ENCODE measurements at places on chromosomes 13 and 19.

DNA sequence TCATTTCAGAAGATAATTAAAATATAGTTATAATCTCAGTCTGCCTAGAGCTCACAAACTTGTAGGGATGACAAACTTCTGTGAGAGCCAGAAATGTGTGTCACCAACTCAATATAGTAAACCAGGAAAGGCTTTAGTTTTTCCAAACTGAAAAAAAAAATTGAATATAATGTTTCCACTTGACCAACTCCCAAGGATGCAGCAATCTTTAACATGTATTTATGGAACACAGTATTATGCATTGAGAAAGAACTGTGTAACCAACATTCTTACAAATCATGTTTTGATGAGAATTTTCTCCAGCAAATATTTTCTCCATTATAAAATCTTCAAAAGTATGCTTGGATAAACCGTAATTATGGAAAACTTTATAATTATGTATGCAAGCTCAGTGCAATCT, 50.1 kb upstream of the KLF12 start:
- DNase-seq: no peak

DNA sequence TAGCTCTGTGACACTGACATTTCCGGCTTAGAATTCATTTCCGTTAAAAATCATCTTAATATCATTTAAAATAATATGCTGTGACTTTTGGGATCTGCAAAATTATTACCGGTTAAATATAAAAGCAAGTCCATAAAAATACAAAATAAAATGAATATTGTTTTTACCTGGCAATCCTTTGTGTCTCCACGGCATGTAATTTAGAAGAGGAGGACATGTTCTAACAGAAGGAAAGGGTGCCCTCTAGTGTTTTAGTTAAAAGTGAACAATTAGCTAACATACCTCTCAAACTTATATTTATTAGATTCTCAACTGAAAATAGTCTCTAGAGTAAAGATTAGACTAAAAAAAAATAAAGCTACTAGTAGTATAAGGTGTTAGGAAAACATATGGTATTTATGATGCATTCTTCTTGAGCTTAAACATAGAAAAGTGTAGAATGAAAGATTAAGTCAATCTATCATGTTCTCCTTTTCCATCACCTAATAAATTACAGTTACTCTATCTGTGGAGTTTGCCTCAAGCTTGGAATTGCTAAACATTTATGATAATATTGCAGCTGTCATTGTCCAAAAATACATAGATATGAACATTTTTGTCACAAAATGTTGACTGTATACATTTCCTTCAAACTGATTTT, 676.7 kb upstream of the SPRY2 start:
- no peak for DNase-seq

- no peak for DNase-seq
These were observed 14.3 kb upstream of the HSPH1 start for GRCh38 chr13:31175847-31176532.

- DNase-seq: no peak
These were observed 30.9 kb downstream of the FAM216B start for GRCh38 chr13:42812316-42812715.

DNA sequence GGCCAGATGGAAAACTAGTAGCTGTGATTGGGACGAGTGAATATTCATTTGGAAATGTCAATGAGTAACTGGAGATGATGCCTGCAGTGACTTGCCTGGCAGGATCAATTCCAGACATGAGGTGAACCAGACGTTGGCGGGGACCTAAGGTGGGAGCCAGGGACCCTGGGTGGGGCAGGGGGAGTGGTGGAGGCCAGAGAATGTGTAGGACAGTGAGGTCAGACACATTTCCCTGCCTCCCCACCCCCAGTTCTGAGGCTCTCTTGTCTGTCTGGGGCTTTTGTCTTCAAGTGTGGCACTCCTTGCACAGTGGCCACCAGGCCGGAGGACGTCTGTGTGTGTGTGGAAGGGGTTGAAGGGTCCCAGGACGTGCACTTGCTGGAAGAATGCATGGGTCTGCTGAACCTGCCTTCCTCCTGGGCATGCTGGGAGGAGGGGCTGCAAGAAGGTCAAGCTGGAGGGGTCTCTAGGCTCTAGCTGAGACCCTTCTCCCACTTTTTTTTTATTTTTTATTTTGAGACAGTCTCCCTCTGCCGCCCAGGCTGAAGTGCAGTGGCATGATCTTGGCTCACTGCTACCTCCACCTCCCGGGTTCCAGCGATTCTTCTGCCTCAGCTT, 51.6 kb downstream of the CHST8 start:
- no peak for DNase-seq

- no peak for DNase-seq
These were observed 841 bp upstream of the ZNF223 start for GRCh38 chr19:44050740-44051649.

DNA sequence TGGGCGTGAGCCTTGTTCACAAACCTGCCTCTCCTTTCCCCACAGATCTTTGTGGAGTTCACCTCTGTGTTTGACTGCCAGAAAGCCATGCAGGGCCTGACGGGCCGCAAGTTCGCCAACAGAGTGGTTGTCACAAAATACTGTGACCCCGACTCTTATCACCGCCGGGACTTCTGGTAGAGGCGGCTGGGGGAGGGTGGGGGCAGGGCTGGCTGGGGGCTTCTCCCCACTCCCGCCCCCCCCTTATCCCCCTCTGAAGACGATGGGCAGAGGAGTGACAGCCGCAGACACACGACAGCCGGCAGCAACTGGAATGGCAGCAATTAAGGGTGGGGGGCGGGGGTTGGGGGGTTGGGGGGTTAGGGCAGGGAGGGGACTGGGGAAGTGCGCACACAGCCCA, 1.1 kb upstream of the EPN1 start:
- DNase-seq: no peak

- no peak for DNase-seq
These were observed 33.5 kb downstream of the FBN3 start for GRCh38 chr19:8115805-8116396.

DNA sequence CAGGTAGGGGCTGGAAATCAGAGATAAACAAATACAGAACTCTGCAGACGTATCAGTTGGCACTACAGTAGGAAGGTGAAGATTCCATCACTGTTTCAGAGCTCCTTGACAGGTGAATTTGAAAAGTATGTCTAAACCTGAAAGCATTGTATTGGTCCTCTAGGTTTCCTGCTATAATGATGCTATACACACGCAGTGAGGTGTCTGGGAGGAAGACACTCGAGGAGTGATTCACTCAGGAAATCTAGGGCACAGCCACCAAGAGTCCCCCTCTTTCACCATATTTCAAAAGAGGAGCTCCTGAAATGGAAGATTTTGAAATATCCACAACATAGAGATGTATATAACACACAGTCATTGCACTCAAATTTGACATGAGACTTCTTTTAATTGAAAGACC, 331.0 kb upstream of the DACH1 start:
- DNase-seq: no peak

DNA sequence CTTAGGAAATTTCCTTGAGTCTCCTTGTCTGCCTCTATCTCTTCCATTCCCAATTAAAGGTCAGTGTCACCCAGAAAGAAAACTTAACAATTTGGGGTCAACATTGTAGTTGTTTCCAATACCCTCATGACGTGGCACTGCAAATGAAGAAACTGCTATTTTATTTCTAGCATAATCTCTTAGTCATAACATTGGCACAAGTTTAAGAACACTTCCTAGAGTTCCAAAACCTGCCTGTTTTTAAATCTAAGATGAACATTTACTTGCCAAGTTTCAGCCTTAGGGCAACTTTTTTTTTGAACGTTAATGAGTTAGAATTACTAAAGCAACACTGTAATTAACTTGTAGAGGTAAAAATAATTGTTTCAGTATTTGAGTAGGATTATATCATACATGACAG, 108.0 kb downstream of the LMO7 start:
- DNase-seq: no peak

DNA sequence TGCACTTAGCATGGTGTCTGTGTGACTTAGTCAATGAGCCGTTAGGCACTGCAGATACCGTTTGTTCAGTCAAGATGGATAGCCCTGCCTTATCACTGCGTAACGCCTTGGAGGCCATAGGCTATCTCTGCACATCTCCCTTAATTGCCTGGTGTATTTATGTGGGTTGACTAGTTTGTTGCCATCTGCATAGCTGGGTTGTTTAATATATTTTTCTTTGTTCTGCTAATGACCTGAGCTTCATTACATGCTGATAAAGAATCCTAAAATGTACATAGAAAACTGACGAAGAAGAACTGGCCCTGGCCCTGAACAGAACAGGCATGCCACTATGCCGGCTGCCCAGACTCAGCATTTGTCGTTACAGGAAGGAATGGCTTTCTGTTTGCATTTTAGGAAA, 297.8 kb downstream of the SHISA2 start:
- no peak for DNase-seq

DNA sequence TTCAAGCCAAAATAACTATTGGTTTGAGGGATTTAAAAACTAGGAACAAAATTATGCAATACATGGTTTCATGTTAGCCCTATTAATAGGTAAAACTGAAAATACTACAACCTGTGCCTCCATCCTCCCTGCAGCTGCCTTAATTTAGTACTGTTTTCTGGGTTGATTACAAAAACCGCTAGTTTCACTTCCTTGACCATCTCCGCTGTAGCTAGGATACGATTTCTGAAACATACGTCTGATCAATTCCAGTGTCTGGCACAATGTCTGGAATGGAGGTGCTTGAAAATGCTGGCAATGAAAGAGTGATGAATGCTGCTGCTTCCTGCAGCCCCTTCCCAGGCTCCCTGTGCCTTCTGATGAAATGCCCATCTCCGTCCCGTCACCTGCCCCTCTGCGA, 273.5 kb downstream of the SHISA2 start:
- DNase-seq: no peak

DNA sequence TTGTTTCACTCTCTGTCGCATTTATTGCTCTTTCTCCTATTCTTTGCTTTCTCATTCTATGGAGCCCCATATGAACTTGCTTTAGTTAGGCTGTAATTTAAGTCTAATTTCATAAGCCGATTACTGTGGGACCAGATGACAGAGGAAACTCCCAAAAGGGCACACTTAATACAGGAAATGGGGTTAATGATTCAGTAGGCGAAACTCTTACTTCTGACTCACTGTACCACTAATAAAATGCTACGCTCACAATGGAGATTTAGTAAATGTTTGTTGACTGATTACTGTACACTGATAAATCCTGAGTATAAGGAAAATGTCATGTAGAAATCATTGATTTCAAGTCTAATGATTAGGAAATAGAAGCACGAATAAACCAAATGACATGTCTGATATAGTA, 276.4 kb downstream of the KLF5 start:
- DNase-seq: no peak

DNA sequence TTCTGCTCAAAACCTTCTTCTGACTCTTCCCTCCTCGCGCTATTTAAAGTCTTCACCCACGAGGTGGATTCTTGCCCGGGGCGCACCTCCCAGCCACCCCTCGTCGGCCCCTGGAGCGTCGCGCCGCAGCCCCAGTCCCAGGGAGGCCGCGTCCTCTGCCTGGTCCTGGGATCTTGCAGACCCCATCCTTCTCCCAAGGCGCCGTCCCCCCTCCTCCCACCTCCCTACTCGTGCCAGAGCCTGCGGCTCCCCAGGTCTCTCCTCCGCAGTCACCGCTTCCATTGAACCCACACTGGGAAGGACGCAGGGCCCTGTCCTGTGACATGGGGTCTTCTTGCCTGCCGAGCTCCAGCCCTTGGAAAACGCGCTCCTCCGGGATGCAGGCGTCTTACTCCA, 486 bp downstream of the ZNF808 start:
- DNase-seq: no peak

DNA sequence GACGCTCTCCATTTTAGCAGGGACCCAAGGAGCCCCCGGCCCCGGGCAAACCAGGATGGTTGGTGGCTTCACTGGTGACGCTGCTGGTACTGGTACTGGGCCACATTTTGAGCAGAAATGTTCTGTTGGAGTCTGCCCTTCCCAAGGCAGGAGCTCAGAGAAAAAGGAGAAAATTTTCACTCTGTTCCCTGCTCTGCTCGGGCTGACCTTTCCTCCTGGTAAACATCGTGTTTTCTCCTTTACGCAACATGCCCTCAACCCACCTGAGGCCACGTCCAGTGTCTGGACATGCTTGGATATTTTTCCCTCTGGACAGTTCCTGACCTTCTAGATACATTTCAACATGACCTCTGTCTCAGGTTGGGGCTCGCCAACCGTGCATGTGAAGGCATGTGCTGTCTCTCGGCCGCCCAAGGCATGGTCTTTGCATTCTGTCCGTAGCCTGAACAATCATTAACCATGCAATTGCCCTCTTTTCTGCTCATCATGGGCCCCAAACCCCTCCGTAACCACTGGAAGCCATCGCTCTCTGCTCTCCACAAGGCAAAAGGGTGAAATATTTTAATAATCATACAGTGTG, 115.2 kb upstream of the PEG3 start:
- no peak for DNase-seq

DNA sequence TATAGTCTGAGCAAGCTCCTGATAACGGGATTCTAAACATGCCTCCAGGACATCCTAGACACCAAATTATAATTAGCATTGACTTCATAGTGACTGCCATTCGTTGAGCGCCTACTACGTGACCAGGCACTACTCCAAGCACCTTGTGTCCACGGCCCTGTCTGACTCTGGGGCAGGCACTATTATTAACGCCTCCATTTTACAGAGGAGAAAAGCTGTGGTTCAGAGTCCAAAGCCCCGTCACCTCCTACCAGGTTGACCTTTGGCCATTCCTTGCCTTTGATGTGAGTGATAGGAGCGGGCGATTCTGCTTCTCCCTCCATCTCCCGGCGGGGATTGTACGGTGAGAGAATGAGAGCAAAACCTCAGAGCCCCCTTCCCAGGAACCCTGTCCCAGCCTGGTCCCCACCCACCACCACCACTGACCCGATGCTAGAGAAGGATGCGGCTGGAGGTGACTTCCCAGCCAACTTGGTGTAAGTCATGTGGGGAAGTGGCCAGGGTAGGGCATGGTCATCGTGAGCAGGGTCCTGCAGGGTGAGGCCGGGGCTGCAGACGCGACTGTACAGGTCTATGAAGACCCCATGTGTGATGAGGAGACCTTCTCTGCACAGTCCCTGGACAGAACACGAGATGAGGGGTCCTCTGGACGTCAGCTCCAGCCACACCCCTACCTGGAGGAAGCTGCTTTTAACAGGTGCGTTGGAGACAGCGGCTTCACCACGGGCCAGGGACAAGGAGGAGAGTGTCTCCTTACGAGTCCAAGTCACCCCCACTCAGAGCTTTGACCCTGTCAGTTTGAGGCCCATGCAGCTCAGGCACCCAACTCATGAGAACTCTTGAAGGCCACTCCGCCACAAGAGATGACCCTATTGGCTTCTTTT, at the start of gene IGSF23:
Gene IGSF23 (plus strand): TSS at position 269 of the 884 bp plus-strand sequence. CDS start 83 bp downstream, at position 352.
- no peak for DNase-seq

DNA sequence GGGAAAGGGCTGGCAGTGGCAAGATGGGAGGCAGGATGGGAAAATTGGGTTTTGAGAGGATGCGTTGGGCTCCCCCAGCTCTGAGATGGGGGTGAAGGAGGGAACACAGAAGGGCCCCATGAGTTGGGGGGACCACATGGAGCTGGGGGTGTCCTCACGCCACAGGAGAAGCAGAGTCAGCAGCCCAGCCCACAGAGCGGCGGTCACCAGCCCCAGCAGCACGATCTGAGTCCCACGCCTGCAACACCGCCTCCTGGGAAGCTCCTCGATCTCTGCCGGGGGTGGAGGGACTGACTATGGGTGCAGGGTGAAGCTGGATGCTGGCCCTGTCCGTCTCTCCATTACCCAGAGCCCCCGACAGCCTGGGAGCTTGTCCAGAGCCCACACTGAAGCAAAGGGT, 3.3 kb downstream of the FCER2 start:
- DNase-seq: no peak
